ENCODE measurements at places on chromosomes 6 and 20. TPM values are rescaled to one million over a fixed set of nuclear protein-coding genes. Genes with fewer than 3 reads are reported as not detected.
A peak's percentile ranks its signal among the peaks of the same experiment; 100 is the strongest.

Gene ELOVL4
- 7.2 TPM for total RNA-seq

Gene CRISP3
- total RNA-seq: not detected

GRCh38 chr6:11144393-11144851 is 32.9 kb upstream of the ERVFRD-1 start:
- peak; percentile 92 for DNase-seq
- no peak overlapping the region for H3K27ac ChIP-seq
- H3K27me3 ChIP-seq: no peaks in the 10 kb centered on the region
- no peaks in the 10 kb centered on the region for H3K36me3 ChIP-seq
- no peak overlapping the region for H3K4me3 ChIP-seq

DNA sequence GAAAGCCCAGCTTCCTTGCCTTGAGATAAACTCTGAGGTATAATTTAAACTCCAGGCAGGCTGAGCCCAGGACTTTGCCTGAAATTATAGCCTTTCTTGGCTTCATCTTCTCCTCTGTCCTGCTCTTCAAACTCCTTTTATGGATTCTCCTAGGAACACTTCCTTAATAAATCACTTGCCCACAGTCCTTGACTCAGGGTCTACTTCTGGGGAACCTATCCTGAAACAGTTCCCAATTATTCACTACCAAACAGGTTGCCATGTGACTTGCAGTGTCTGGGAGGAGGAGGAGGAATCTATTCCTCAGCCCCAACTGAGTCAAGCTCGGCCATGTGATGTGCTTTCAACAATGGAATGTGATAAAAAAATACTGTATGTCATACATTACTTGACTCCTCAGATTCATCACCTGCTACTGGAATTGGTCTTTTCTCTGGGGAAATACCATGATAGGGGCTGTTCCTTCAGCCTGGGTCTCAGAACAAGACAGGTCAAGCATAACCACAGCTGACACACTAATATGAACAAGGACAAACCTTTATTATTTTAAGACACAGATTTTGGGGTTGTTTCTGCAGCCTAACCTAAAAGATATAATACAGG is 20.5 kb upstream of the CDKN1A start:
- H3K4me3 ChIP-seq: no peak overlapping the region
- H3K4me1 ChIP-seq: no peaks in the 10 kb centered on the region
- no peak for DNase-seq
- no peak overlapping the region for H3K27ac ChIP-seq

DNA sequence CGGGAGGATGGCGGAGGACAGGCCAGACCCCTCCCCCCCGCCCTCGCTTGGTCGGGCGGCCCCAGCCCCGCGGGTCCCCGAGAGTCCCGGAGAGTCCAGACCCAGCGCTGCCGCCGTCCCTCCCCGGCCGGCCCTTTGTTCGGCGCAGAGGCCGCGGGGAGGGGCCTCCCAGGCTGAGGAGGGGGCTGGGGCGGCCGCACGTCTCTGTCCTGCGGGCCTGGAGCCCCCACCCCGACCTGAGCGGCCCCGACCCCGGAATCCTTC is 806 bp downstream of the KCNQ2 start:
- H3K27ac ChIP-seq: no peak overlapping the region
- H3K4me3 ChIP-seq: peak overlapping the region; percentile 53

DNA sequence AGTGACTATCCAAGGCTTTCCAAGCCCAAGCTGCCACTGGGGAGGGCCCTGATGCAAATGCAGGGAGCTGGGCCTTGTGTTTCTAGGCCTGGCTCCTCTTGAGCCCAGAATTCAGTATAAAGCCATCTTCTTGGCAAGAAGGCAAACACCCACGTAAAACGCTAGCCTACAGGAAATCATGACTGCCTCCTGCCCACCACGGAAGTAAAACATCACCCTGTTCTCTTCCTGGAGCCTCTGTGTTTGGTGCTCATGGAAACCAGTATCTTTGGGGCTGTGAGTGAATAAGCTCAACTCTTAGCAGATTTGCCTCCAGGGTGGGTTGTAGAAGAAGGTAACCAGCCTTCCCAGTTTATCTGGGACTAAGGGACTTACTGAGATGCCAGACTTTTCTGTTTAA is 271.0 kb downstream of the ZNF217 start:
- no peak for DNase-seq
- no peak overlapping the region for H3K4me3 ChIP-seq
- H3K36me3 ChIP-seq: no peaks in the 10 kb centered on the region
- H3K27me3 ChIP-seq: no peaks in the 10 kb centered on the region

Gene EPHA7
- total RNA-seq: 5.3 TPM

- no peaks in the 10 kb centered on the region for H3K27me3 ChIP-seq
- no peaks in the 10 kb centered on the region for H3K36me3 ChIP-seq
- no peak overlapping the region for H3K4me3 ChIP-seq
- no peaks in the 10 kb centered on the region for H3K4me1 ChIP-seq
- no peak overlapping the region for H3K27ac ChIP-seq
Observed at GRCh38 chr6:107787589-107787960, 36.5 kb downstream of the SCML4 start.

Data from endodermal cell (in vitro differentiated cells).